NCI-H187 (cell line): ENCODE measurements at places on chromosomes 1 and 21.

DNA sequence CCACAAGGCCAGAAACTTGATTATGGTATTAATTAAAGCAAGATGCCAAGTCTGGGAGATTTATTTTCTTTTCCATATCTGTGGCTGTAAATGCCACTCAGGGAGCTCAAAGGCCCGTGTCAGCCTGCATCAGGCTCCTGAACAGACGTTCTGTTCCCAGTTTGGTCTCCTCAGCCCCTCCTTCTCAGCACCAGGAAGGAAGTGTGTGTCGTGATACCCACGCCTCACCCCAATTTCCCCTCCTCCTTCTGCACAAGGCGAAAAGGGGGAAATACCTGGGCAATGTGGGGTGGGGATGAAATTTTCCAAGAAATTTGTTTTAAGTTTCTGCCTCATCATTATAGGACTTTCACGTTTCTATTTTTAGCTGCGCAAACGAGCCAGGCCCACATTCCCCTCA is 112.0 kb downstream of the SYF2 start:
- no peak for DNase-seq

- DNase-seq = no peak
Observed at GRCh38 chr21:29470397-29470796, 171.7 kb downstream of the BACH1 start.

GRCh38 chr21:23664193-23664694 is 1943.0 kb downstream of the MRPL39 start:
- no peak for DNase-seq

DNA sequence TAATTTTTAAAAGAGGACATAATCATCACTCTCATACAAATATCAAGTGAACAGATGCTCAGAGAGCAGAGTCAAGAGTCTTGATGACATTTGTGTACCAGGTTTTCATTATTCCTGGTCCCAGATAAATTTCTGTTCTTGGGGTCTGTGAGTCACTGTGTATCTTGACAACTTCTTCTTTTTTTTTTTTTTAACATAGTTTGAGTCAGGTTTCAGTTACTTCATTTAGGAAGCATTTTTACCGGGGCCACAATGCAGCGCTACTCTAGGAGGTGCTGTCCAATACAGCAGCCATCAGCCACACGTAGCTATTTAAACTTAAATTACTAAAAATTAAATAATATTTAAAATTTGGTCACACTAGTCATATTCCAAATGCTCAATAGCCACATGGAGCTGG is 188.1 kb upstream of the SAMSN1 start:
- no peak for DNase-seq

GRCh38 chr1:53662169-53662568 is 76.8 kb downstream of the GLIS1 start:
- DNase-seq = no peak

DNA sequence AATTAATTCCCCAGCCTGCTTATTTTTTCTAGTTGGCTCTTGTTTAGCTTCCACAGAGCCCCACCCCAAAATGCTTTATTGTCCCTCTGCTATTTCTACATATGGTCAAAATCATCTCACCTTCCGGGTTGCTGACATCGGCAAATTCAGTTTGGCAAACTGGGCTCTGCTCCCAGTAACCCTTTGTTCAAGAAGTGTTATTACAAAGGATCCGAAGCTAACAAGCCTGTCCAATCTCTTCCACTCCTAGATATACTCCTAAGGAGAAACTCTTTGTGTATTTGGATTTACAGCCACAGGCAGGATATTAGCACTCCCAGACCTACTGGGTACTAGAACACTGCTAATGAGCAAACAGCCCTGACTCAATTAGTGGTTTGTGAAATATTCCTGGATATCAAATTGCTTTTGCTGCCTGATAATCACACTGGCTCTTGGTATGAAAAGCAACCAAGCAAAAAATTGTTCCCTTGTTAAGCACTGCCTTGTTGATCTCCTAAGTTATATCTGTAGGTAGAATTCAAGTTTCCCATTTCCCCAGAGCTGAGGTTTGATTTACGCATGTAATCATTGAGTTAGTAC is 4.0 kb downstream of the JUN start:
- no peak for DNase-seq

DNA sequence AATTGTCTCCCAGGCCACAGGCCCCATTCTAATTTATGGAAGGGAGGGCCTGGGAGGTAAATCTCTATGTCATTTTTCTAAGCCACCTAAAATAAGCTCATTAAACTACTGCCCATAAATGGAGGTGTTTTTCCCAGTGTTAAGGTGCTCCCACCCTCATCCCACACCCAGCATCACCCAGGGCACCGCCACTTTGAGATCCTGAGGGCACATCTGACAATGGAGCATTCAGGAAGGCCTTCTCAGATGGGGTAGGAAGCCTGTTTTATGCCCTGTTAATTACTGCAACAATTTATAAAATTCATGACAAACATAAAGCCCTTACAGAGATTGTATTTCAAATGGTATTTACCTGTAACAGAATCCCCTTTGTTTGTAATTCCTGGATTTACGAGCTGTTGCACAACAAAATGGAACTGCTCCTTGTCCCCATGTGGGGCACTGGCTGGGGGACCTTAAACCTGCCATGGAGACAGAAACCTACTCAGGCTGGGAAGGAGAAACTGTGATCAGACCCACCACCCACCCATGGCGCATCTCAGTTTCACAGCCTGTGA is 319.5 kb upstream of the USP24 start:
- DNase-seq = no peak
